Activated T-cell treated with anti-CD3 and anti-CD28 coated beads, Interleukin-2, amount 50 U/mL, for 24 hours (primary cell): ENCODE measurements at places on chromosomes 13 and 19.

- DNase-seq, result no peak
Measured at GRCh38 chr13:113836768-113837559, 26.9 kb downstream of the GAS6 start.

- DNase-seq, result no peak
Measured at GRCh38 chr13:36530050-36530789, 97.9 kb downstream of the CCNA1 start.

DNA sequence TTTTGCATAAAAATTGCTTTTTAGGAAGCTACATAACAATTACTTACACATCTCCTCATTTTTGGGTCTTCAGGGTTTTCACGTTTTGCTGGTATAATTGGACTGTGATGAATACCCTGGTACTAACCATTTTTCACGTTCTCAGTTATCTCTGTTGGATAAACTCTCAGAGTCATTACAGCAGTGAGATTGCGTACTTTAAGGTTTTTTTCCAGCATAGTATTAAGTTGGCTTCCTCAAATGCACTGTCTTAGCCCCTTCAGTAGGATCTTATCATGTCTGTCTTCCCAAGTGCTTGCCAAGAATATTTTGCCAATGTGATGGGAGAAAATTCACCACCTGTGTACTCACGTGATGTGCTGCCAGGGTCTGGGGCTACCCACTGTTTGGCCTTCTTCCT is 342.5 kb downstream of the TEX29 start:
- no peak for DNase-seq

DNA sequence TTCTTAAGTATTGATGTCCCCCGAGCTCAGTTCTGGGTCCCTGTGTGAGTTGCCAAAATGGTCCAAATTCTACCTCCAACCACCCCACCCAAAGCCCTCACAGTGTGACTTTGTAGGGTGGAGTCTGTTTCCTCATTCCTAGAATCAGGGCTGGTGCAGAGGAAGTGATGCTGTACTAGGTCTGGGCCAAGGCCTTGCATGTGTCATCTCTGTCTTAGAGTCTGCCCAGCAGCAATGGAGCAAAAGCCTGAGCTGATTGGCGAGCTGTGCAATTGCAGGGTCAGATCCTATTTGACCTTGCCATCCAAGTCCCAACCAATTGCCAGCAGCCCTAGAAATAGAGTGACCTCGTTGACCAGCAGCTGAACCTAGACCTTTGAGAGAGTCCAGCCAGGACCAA is 97.0 kb upstream of the ANKRD10 start:
- no peak for DNase-seq

DNA sequence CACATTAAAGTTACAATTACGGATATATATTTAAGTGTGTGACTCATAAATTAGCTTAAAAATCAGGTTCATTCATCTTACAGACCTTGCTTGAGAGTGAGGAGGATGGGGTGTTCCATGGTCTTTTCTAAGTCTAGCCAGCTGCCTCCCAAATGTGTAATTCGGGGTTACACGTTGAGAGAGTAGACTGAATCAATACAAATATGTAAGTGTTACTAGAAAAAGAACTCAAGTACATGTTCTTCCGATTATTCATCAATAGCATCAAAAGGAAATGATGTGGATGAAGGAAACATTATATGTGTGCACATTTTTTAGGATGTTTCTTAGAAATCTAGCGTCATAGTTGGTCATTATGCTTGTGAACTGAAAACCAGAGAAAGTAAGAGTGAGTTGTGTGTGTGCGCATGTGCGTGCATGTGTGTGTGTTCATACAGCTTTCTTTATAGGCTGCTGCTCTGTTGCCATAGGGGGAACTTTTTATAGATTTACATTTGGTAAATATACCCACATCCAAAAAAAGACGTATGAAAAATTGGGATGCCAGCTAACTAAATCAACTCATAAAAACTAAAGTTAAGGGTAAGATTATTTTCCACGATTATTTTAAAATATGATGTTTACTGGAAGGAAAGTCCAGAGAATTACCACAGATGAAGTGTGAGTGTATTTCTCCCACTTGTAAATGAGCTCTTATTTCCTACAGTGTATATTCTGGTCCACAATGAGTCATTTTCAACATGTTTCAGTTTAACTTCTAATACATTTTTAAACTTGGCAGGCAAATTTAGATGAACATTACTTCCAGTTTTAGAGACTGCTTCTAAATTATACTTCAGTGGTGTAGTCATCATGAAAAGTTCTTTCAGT is 82.4 kb downstream of the PIBF1 start:
- DNase-seq, result no peak

DNA sequence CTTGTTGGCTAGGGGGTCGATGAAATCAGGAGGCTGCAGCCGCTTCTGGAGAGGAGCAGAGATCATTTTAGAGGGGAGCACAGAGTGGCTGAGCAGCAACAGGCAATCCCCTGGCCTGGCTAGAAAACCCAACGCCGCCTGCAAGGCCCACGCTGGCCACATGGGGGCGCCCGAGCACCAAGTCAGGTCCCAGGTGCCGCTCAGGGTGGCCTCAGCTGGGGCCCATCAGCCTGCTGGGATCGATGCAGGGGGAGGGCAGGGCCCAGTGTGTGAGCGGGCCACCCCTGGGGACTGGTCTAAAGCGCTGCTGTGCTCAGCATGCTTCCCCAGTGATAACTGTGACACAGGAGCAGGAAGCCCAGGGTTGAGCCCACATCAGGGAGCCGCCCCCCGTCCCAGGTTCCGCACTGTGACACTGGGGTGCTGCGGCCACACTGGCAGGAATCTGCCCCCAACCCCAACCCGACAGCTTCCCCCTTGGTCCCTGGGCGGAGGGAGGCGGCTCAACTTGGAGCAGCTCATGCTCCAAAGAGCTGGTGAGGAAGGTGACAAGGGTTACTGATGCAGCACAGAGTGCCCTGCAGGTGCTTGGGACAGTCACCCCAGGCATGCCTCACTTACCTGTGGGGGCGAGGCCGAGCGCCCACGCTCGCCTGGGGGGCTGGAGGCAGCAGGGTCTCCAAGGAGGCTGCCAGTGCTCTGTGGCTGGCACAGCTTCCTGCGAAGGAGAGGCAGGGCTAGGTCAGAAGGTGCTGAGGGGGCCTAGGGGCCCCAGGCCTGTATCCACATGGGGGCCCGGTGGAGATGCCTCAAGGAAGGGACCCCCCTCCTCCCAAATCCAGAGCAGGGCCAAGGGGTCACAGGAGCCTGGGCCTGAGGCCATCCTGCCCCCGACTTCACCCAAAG is 13.3 kb upstream of the ISYNA1 start:
- peak; percentile 95 for DNase-seq

DNA sequence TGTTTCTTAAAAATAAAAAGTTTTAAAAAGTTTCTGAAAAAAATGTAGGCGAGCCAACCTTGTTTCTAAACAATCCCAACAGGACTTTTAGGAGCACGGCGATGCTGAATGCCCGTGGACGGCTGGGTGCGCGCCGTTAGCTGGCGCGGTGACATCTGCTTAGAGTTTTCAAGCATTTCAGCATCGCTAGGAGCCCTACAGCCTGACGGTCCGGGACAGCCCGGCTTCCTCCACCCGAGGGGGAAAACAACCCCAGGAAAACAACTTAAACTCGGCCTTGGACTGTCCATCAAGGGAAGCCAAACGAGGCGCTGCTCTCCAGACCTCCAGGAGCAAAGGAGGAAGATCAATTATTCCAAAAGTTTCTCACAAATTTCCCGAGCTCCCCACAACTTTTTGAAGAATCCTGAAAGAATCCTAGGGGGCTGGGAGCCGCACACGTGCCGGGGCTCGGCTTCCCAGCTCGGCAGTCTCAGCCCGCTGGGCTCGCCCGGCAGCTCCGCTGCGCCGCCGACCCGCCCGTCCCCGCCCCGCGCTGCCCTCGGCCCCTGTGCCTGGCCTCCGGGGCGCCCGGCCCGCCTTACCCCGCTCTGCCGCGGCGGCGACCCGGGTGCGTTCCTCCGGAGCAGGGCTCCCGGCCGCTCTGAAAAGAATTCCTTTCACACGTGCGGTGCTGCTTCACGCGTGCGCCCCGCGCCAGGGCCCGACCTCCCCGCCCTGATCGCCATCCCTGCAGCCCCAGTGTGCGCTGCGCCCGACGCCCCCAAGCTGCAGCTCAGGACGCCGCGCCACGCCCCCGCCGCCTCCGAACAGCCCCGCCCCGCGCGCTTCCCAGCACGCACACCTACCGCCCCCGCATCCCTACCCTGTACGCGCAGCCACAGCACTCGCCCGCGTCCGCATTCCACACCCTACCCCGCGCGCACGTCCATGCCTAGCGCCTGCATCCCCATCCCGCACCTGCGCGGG is at the start of gene GJA3:
GJA3 (minus strand) TSS at position 747 of the 969 bp plus-strand sequence. CDS start 17,764 bp downstream, outside the sequence.
- DNase-seq, result peak; percentile 75

DNA sequence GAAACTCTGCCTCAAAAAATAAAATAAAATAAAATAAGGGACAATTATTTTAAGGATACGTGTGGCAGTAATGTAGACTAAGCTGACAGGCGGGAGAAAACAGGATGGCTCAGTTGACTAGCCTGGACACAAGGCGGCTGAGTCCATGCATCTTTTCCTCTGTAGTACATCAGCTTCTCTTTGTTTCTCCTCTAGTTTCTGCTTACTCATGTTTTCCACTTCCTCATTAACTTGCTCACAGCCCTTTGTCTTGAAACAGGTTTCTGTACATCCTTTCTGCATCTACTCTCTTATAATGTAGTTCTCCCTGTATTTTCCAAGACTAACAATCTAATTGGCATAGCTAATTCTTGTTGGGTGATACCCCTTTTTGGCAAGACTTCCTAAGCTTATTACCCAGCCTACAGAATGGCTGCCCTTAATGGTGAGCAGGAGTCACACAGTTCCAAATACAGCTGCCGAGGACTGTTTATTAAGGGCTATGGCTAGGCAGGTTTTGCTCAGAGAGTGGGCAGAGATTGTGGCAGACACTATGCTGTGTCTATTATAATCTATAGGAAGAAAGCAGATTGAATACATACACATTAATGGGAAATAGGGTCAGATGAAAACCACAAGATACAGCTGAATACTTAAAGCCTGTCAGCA is 58.7 kb upstream of the KLF5 start:
- DNase-seq, result no peak

DNA sequence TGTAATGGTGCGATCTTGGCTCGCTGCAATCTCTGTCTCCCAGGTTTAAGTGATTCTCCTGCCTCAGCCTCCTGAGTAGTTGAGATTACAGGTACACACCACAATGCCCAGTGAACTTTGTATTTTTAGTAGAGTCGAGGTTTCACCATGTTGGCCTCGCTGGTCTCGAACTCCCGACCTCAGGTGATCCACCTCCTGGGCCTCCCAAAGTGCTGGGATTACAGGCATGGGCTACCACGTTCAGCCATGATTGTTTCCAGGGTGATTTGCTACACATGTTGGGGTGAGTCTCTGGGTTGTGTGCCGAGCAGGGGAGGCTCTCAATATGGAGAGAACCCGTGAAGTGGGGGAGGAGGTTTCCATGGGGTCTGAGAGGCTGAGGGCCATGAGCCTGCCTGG is 24.8 kb upstream of the CEACAM21 start:
- peak; percentile 58 for DNase-seq

DNA sequence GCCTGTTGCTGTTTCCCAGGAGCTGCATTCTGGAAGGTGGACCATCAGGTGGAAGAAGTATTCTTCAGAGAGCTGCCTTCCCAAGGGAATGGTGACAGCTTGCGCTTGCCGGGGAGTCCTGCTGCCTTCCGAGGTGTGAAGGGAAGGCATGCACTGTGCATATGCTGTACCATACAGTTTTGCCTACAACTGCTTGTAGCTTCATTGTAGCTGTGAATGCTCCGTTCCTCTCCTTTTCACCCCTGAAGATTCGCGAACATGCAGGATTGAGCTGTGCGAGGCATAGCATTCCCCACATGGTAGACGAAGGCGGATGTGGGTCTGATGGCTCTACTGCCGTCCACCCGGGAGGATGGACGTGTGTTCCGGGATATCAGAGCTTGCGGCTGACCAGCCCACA is 243.2 kb upstream of the TSHZ3 start:
- no peak for DNase-seq

DNA sequence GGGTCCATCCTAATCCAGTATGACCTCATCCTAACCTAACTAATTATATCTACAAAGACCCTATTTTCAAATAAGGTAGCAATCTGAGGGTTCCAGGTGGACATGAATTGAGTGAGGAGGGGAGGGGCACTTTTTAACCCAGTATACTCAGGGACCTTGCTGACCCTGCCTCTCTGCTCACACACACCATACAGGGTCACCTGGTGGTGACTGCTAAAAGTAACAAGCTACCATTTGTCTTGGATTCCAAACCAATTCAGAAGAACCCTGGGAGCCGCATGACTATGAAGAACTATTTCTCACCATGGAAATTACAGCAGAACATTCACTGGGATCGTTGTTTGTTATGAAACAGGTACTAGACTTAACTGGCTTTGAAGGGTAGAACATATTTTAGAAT is 151.9 kb downstream of the LACC1 start:
- no peak for DNase-seq

DNA sequence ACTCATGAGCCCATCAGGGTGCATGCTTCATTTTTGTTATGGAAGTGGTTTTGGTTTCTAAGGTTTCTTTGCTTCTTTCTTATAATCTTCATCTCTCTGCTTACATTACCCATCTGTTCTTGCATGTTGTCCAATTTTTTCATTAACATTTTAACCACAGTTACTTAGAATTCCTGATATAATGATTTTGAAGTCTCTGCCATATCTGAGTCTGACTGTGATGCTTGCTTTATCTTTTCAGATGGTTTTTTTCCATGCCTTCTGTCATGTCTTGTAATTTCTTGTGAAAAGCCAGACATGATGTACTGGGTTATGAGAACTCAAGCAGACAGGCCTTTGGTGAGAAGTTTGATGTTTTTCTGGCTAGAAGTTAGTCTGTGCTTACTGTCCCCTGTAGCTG is 8.0 kb upstream of the ARGLU1 start:
- no peak for DNase-seq

DNA sequence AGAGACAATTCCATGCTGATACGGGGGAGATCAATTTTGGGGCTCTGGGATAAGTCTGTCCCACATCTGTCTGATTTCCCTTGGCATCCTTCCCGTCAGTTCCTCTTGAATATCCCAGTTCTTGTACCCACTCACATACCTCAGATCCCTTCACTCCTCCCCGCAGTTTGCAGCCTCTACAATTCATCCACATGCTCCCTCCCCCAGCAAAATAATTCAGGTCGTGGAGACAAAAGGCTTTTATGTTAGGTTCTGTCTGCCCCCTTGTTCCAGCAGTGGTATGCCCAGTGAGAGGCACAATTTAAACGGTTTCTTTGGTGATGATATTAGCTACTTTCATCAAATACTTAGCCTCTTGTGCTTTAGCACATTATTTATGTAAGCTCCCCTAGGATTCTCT is 9.6 kb downstream of the RPS16 start:
- DNase-seq, result no peak

DNA sequence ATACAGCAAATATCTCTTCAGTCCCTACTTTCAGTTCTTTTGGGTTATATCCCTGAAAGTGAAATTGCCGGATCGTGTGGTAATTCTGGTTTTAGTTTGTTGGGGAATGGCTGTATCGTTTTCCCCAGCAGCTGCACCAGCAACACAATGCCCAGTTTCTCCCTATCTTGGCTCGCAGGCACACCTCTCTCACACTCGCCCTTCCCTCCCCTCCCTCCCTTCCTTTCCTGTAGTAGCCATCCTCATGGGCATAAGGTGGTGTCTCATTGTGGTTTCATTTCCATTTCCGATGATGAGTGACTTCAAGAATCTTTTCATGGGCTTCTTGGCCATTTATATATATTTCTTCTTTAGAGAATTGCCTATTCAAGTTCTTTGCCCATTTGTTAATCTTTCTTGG is 8.6 kb upstream of the GPR18 start:
- DNase-seq, result no peak
